ENCODE measurements at places on chromosomes 5 and 9.

DNA sequence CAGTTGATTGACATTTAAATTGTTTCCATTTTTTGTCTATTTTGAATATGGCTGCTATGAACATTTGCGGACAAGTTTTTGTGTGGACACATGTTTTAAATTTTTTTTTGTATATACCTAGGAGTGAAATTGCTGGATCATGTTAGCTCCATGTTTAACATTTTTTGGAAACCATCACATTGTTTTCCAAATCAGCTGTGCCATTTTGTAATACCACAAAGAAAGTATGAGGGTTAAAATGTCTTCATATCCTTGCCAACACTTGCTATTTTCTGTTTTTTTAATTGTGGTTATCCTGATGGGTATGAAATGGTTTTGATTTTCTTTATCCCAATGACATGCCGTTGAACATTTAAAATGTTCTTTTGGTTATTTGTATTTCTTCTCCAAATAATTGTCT lies 52.1 kb downstream of the CARTPT start:
- DNase-seq, result no peak

DNA sequence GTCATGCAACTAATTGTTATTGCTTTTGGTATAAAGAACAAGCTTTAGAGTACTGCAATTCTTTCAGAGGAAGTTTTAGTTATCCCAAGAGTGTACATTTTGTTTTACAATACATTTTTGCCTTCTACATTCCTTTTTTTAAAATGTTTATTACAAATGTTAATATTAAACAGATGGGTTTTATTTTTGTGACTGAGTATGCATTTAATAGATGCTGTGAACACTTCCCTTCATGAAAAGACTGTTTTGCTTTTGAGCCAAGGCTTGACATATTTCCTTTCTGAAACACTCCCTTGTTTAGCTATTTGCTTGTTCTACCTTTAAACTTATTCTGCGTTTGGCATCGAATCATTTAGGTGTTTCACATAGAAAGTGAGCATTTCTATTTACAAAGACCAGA lies 14.8 kb upstream of the ZNF474 start:
- DNase-seq, result no peak

DNA sequence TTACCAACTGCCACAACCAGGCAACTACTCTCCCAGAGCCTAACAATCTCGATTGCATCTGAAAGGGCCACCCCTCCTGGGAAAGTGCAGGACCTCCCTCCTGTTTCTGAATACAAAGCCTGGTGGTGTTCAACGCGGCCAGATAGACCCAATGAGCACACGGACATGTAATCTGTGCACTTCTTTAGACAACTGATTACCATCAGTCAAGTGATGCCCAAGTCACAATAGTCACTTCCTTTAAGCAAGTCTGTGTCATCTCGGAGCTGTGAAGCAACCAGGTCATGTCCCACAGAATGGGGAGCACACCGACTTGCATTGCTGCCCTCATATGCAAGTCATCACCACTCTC lies 739 bp downstream of the C9orf72 start:
- peak; percentile 52 for DNase-seq

GRCh38 chr5:111703662-111704061 lies 53.3 kb downstream of the NREP start:
- no peak for DNase-seq

GRCh38 chr9:35813434-35814105 lies 1.3 kb downstream of the HINT2 start:
- DNase-seq, result peak; percentile 42

DNA sequence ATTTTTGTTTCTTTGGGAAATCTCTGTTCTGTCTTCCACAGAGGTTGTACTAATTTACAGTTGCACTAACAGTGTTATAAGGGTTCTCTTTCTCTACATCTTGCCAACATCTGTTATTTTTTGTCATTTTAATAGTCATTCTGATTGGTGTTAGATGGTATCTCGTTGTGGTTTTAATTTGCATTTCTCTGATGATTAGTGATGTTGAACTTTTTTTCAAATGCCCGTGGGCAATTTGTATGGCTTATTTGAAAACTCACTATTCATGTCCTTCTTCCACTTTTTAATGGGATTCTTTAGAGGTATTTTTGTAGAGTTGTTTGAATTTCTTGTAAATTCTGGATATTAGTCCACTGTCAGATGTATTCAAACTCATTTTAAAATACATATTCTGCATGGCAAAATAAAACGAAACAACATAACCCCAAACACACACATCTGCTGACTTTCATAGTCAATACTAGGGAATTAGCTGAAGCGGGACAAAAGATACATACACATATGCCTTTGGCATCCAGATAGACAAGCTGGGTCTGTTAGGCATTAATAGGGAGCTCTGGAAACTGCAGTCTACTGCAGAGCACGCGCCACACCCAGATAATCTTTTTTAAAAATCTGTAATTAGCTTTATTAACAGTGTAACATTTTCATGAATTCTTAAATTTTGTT lies 5.8 kb upstream of the SPATA31C2 start:
- no peak for DNase-seq

DNA sequence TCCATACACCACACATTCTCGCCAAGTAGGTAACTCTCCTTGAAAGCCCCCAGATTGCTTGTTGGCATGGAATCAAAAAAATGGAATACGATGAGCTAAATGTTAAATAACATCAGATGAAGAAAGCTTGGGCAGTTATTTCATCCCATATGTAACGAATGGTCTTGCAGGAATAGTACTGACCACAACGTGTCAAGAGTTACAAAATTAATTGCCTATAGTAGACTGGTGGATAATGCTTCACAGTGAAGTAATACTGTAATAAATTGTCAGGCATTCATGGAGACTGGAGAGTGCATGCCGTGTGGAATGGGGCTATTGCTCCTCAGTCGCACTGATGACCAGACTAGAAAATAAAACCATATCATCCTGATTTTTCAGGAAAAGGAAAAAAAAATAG lies 1628.7 kb downstream of the MAT2B start:
- no peak for DNase-seq

DNA sequence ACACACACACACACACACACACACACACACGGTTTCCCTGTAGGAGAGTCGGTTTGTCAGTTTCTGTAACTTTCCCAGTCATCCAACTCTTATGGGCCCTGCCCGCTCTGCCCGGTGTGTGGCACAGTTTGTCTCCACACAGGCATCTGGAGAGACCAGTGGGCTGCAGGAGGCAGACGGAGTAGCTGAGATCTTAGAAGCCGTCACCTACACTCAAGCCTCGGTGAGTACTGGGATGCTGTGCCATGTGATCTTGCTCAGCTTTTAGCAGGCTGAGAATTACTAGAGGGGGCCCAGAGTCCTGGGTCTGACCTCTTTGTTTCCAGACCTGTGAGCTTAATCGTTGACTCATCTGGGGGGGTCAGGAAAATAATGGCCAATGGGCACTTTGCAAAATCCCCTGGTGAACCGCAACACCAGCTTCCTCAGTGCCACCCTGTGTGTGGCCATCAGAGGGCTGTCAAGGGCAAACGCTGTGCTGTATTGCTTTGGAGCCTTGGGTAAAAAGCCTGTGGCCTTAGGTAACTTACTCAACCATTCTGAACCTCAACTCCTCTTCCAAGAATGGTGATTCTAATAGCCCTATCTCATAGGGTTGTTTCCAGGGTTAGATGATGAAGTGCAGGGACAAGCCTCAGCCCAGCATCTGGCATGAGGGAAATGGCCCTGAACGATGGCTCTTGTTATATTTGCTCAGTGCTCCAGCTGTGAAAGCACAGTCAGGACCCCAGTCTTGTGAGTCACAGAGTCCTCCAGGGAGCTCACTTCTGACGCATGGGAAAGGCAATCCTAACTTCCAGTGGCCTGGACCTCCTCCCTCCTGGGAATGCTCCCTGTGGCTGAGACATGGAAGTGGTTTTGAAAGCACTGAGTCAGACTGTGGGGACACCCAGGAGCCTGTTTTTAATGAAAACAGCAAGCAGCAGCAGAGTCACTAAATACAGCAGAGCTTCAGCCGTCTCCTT lies 45.6 kb downstream of the COL15A1 start:
- no peak for DNase-seq

- DNase-seq, result no peak
These were observed 47.9 kb upstream of the SMAD5 start for GRCh38 chr5:136084698-136085097.

DNA sequence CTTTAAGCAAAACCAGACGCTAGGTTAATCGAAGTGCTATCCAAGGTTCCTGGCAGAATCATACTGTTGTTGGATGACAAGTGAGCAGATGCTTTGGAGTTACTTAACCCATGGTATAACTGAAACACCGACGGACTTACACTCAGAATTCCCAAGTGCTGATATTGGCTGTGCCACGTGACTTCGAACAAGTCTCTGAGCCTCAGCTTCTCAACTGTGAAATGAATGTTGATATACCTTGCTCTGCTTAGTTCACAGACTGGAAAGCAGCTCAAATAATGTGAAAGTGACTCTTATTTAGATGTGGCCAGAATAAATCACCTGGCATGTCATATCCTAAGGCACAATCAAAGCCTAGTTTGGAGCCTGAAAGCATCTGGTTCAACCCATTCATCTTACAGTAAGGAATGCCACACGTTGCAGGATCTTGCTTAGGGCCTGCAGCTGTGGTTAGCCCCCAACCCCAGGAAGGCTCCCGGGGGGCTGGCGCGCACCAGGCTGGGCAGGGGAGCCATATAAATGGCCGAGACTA lies 759 bp downstream of the GEMIN5 start:
- DNase-seq, result no peak

GRCh38 chr9:35370241-35370640 lies 119.7 kb upstream of the RUSC2 start:
- no peak for DNase-seq

- DNase-seq, result no peak
These were observed 13.3 kb downstream of the CAVIN4 start for GRCh38 chr9:100591139-100591538.

DNA sequence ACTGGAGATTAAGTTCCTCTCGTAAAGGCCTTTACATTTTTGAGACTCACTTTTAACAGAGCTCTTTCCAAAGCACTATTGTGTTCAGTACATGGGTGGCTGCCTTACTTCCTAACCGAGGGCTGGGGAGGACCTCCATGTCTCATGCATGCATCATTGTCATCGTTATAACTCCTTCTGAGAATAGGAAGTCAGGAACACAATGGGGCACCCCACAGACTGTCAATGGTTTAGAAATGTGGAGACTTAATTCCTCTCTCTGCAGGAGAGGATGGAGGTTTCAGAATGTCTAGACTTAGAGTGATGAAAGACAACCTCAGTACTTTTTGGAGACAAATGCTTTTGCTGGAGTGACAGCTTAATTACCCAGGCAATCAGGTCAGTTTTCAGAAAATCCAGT lies 83.9 kb downstream of the PRLR start:
- DNase-seq, result no peak

DNA sequence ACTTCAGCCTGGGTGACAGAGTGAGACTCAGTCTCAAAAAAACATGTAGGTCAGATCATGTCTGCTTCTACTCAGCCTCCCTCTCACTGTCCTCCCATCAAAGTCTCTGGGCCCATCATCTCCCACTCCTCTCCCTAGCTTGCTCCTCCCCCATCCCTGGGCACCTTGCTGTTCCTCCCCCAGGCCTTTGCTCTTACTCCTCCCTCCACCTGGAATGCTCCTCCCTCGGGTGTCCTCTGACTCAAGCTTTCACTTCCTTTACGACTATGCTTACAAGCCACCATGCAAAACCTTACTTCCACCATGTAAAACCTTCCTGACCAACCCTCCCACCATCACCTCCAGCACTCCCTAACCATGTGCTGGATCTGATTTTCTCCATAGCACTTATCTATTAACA lies 51.5 kb downstream of the MTMR12 start:
- no peak for DNase-seq

DNA sequence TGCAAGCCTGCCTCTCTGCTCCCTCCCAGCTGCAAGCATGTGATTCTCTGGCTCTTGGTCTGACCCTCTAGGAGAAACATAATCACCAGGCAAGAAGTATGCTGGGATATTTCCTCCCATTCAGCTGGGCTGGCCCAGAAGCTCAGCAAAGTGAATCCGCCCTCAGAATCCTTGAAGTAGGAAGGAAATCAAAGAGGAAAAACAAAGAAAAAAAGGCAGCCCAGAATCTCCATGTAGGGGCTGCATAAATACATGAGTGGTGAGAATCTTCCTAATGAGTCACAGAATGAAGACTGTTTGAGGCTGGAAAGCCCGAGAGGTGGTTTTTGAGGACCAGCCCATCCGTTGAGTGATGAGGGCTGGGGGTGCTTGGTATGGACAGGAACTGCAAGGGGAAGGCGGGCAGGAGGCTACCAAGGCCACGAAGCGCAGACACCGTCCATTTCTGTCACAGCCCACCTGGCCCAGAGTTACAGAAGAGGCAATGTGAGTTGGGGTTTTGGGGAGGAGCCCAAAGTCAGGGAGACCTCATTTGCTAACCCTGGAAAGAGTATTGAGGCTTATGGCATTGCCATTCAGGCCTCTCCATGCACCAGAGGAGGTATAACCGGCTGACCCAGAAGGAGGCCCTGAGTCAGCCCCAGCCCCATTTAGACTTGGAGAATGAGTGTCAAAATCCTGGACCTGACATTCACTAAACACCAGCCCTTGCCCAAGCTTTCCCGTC lies 33.4 kb upstream of the TGFBR1 start:
- DNase-seq, result no peak

DNA sequence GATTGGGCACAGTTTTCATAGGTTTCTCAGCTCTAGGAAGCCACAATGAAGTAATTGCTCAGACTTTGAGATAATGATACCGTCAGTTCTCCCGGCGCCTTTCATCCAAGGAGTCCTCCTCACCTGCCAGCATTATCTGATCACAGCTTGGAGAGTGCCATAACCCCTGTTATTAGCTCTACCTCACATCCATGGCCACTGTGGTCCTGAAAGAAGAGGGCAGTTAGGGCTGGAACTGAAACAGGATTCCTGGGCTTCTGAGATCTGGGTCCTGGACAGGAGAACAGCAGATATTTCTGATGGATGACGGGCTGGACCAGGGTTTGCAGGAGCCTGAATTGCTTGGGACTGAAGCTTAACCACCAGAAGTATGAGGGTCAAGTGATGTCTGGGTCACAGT lies 13.5 kb downstream of the RGS3 start:
- no peak for DNase-seq

DNA sequence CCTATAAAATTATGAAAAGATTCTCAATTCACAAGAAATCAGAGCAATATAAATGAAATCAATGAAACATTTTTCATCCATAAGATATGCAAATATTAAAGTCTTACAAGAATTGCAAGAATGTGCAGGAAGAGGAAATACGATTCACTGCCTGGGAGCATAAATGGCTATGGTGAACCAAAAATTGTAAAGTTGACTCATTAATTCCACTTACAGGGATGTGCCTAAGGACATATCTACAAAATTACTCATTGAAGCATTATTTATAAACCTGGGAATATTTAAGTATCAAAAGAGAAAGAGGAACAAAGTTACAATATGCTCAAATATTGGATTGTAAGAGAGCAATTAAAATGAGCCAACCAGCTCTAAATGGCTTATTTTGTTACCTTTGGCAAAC lies 6.9 kb upstream of the NIPSNAP3A start:
- no peak for DNase-seq

- no peak for DNase-seq
These were observed 339.6 kb upstream of the ITGA1 start for GRCh38 chr5:52448111-52448510.

- no peak for DNase-seq
These were observed 40.4 kb downstream of the ACTBL2 start for GRCh38 chr5:57442080-57442839.
